NCI-H1092 (cell line): ENCODE measurements at places on chromosomes 16 and 17.

- DNase-seq, result no peak
These were observed 89.8 kb downstream of the C16orf95 start for GRCh38 chr16:87227296-87227951.

DNA sequence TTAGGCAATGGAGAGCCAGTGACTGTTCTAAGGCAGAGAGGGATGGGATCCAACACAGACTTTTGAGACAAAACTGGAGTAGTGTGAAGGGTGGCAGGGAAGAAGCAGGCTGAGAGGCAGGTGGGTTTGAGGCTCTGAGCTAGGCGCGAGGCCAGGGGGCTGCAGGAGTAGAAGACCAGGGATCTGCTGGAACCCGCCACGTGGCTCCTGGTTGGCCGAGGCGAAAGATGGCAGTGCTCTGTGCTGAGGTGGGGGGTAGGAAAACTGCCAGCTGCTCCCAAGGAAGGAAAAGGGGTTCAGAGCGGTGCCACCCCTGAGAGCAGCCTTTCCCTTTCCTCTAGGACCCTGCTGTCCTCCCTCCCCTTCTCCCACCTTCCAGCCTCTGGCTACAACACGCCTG is 5.6 kb downstream of the CD300LG start:
- DNase-seq, result no peak

- no peak for DNase-seq
These were observed 163.8 kb downstream of the MYO1D start for GRCh38 chr17:32713081-32713480.

DNA sequence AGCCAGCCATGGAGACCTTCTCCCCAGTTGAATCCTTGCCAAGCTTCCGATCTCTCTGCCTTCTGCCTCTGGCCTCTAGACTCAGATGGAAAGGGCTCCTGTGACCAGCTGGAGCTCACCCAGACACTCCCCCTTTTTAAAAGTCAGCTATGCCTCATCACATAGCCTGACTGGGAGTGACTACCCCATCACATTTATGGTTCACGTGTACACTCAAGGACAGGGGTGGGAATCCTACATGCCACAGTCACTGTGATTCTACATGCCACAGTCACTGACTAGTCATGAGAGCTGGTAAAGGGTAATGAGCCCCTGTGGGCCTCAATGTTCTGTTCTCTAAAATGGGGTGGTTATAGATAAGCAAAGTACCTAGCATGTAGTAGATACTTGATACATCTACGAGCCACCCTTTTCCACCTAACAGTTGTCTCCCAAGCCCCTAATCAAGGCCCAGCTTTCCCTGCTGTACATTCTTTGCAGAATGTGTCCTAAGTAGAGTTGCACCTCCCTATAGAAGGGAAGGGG is 85.1 kb downstream of the RGS9 start:
- DNase-seq, result no peak

GRCh38 chr16:89493776-89494175 is 3.4 kb upstream of the ANKRD11 start:
- DNase-seq, result no peak

DNA sequence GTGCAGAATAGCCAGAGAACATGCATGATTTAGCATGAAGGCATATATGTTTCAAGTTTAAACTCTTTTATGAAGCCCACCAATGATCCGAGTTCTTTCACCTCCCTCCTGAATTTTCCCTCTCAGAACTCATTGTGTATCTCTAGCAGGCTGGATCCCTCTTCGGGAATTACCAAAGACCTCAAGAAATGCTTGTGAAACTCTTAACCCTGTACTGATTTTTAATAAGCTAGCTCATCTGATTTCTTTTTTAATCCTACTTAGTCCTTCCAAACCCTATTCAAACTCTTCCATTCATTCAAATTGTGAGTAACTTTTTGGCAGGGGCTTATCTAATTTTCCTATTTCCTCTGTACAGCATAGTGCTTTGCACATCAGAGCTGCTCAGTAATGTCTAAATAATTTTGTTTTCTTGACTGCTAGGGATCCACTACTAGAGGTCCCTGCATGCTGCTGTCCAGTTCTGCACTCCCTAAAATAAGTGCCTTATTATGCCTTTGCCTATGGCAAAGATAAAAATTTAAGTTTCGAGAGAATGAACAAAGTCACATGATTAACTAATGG is 723.8 kb downstream of the CDH11 start:
- DNase-seq, result no peak

DNA sequence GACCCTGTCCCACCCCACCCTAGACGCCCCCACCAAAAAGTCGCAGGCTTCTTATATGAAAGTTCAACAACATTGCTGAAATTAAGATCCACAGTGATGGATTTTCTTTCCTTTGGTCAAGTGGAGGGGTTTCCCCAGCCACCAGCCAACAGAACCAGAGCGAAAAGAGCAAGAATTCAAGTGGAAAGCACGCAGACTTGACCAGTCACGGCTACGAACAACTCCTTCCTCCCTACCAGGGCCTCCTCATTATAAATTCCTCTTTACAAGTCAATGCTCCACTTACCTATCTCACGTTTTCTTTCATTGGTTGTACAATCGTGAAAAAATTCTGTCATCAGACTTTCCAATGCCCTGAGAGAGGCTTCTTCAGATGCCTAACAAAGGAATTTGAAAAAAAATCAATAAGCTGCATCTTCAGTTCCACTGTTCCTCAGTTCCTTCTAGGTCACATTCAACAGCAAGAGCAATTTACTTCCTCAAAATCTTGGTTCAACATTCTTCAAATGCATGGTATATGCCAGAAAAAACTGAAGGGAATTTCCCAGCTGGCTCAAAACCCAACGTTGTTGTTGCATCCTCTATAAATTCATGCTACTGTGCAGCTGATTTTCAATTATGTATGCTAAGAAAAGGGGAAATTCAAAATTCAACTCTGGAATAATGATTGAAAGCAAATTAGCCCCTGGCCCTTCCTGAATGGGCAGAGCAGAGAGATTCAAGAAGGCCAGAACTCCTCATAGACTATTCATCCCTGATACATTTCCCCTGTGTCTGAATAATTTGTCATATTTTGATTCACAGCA is 30.9 kb downstream of the XPO6 start:
- no peak for DNase-seq

DNA sequence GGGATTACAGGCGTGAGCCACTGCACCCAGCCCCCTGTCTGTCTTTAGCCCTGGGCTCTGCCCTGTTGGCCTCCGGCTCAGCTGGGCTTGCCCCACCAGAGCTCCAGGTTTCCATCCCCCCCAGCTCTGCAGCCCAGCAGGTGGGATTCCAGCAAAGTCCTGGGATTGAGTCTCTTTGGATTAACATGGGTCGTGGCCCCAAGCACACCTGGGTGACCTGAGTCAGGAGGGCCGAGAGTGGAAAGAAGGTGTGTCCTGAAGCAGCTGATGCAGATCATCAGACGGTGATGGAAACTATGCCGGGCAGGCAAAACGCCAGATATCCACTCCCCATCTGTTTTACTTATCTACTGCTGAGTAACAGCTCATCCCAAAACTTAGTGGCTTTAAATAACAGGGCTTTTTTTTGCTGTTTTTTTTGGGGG is 72.5 kb downstream of the KNOP1 start:
- no peak for DNase-seq

DNA sequence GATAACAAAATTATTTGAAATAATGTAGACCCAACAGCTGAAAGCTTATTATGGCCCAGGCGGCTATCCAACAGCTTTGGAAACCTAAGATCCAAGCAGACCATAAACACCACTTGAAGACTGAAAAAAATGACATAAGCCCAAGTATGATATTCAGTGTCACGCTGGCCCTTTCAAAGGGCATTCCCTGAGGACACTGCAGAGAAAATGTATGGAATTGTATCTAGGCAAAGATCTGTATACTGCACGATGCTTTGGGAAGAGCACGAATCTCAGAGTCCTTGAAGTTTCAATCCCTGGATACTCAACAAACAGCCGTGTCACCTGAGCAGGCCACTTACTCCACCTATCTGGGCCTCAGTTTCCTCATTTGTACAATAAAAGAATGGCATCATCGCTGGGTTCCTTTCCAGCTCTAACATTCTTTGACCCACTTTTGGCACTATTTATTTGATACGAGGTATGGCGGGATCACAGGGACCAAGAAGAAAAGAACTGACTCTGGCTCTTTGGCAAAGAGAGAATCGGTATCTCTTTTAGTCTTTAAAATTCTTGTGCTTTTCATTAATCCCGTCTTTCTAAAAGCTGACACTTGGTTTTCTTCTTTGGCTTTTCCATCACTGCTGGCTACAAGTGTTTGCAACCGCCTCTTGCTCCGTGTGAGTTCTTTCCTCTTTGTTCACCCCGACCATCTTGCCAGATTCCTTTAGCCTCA is 1.2 kb downstream of the STAT5B start:
- DNase-seq, result no peak

- no peak for DNase-seq
These were observed 29.5 kb upstream of the SDR42E2 start for GRCh38 chr16:22132801-22133200.

DNA sequence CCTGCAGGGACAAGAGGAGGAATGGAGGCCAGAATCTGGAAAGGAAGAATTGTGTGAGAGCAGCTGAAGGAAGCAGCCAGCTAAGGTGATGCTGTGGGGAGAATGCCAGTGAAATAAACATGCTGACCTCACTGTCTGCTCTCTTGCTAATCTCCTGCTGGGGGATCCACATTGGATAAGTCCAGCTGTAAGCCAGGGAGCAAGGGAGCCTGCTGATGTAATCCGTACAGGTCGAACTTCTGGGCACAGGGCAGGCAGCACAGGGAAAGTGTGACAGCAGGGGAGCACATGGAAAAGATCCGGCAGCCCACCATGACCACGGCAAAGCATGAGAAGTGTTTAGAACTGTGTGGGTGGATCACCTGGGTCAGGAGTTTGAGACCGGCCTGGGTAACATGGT is 7.5 kb upstream of the XPO6 start:
- DNase-seq, result no peak

GRCh38 chr16:2458887-2459646 is 842 bp upstream of the TEDC2 start:
- DNase-seq, result no peak

- peak; percentile 49 for DNase-seq
These were observed 344.6 kb downstream of the SOX9 start for GRCh38 chr17:72465191-72466024.

DNA sequence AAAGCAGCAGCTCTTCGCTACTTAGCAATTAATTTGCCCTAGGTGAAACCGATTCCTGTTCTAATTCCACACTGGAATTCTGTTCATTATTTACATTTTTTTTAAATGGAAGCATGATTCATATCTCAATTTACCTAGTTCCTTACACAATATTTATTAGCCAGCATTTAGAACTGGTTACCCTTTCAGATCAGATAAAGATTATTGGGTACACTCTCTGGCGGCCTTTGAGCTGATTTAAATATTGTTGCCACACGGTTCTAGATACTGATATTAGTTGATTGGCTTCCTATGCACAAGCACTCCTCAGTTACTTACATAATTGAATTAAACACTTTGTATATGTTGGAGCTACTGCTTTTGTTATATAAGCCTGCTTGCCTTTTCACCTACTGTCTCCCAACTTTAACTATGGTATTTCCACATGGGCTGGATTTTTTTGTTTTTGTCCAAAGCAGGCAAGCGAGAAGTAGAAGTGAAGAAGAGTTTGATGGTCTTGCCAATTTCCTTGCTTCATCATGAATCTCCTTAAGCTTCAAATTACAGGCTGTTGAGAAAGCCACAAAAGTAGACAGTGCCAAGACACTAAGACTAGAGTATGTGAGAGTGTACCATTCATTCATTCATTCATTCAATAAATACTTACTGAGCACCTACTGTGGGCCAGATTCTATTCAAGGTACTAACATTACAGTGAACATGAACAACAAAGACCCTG is 3.9 kb upstream of the ALDH3A2 start:
- DNase-seq, result no peak

DNA sequence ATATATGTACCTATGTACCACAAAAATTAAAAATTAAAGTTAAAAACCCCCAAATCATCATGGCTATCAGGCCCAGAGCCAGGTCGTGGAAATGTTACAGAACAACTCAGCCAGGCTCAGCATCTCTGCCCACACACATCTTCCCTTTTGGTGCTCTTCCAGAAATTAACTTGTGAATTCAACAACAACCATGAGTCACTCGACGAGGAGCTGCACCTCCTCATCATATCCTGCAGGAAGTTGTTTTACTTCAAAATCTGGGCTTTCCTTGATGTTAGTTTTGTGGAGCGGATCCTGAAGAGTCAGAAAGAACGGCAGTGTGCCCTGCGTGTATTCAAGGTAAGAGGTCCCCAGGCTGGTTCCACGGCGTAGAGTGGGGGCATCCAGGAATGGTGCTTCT is 10.6 kb downstream of the FBXO39 start:
- DNase-seq, result no peak

DNA sequence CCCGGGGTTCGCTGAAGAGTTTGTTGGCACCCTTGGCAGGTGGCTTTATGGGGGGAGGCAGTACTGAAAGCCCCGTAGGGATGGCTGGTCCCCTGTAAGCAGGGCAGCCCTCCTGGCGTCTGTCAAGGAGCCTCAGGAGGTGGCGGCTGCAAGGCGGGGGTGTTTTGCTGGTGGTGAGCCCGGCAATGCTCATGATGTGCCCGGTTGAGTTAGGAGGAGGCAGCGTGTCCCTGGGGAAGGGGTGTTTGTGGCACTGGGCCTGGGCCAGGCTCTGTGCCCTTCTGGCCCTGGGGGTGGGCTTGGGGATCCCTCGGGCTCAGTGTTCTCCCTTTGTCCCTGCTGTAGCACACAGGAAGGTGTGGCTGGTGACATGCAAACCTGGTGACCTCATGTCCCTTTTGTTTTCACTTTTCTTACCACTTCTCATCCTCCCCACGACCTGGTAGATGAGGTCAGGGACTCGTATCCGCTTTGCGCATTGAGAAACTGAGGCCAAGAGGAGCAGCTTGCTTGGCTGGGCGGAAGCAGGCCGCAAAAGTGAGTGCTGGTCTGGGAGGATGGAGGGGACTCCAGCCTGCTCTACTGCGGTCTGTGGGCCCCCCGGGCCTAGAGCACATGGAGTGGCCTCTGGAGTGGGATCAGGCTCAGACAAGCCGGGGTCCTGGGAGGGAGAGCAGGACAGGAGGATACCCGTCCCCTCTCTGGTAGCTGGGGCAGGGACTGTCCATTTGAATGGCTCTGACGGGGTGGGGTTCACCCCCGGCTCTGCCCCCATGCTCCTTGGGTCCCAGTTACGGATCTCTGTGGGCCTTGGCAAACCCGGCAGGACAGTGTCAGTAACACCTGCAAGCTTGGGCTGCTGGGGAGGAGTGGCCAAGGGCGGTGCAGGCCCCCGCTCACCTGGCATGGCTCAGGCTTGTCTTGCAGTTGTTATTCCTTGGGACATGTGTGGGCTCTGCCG is 2.2 kb downstream of the SNN start:
- no peak for DNase-seq

DNA sequence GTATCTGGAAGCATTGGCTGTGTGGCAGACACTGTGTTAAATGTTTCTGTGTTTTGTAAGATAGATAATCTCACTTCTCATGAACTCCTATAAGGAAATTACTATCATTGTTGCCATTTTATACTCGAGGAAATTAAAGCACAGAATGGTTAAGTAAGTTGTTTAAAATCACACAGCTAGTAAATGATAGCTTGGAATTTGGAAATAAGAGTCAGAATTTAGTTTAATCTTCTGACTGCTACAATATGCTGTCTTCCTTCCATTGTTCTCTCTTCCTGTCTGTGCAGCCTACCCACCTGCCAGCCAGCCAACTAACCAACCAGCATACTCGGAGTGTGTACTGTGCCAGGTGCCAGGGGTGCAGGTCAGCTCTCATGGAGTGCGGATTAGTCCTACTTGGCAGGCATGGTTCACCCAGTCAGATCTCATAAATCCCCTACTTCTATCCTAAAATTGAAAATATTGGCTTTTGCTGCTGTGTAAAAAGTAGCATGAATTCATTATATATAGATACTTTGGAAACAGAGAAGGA is 79.9 kb upstream of the LGALS9 start:
- no peak for DNase-seq
